ENCODE measurements at places on chromosomes 5 and 9.

DNA sequence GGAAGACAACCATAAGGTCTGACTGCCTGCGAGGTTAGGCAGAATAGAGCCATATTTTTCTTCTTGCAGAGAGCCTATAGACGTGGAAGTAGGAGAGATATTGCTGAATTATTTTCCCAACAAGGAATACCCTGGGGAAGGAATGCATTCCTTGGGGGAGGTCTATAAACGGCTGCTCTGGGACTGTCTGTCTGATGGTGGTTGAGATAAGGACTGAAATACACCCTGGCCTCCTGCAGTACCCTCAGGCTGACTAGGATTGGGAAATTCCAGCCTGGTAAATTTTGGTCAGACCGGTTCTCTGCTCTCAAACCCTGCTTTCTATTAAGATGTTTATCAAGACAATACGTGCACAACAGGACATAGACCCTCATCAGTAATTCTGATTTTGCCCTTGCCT lies 617.5 kb upstream of the GRIN3A start:
- no peak for DNase-seq

DNA sequence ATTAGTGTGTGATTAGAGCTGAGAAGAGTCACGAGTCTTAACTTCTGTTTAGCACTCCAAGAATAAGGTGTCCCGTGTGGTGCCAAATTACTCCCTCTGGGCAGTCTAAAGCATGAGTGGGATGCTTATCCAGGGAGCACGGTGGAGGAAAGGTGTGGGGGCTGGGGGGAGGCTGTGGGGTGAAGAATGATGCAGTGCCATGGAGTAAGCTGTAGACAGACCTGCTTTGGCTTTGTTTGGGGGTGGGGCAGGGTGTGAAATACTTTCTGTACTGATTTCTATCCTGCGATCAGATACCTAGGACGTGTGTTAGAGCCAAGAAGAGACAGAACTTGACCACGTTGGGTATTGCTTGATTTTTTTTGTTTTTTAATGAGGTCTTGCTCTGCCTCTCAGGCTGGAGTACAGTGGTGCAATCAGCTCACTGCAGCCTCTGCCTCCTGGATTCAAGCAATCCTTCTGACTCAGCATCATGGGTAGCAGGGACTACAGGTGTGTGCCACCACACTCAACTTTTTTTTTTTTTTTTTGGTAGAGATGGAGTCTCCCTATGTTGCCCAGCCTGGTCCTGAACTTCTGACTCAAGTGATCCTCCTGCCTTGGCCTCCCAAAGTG lies 232.8 kb downstream of the MAN2A1 start:
- no peak for DNase-seq

DNA sequence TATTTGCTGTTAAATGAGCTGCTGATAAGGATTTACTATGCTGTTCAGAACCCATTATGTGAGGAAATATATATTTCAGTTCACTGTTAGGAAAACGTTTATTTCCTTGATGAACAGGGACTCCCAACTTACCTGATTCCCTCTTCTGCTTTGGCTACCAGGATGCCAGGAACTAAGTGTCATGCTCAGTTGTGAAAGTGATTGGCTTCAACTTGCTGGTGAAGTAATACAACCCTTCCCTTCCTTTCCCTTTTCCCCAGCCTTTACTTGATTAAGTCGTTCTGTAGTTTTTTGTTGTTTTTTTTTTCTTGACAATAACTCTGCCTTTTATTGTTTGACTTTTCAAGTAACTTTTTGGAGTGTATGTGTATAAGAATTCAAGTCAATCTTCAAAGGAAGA lies 309.3 kb downstream of the DOCK8 start:
- no peak for DNase-seq

- DNase-seq, result no peak
Observed at GRCh38 chr5:62585751-62586150, 7.1 kb downstream of the LRRC70 start.

DNA sequence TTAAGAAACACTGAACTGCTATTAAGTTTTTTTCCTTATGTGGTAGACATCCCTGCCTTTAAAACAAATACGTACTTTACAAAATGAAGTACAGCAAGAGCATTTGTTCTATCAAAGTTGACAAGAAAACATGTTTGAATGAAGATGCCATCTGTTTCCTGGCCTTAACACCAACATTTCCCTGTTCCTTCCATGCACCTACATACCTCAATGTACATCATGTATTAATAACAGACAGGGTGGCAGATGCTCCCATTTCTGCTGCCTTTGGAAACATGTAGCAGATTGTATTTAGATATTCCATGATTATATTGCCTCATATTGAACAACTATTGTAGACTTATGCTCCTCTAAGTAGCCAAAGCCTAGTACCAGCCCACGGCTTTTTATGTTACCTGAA lies 104.4 kb downstream of the PJA2 start:
- DNase-seq, result no peak

DNA sequence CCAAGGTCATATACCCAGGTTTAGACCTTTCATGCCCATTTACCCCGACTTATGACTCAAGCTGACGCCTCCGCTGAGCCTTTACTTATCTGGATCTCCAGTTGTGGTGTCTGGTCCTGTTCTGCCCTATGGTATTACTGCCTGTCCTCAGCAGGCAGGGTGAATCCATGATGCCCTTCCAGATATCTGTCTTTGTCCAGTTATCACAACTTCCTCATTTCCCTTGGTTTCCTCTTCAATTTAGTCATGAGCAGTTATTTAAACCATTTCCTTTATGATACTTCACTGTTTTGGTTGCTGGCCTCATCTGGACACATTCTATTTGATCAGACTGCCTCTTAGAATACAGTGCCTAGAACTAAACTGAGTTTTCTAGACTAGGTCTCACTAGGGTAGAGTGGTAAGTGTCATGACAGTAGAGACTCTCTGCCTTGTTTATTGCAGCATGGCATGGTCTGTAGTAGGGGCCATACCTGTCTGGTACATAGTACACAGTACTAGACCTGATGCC lies 93.3 kb downstream of the MELK start:
- no peak for DNase-seq

DNA sequence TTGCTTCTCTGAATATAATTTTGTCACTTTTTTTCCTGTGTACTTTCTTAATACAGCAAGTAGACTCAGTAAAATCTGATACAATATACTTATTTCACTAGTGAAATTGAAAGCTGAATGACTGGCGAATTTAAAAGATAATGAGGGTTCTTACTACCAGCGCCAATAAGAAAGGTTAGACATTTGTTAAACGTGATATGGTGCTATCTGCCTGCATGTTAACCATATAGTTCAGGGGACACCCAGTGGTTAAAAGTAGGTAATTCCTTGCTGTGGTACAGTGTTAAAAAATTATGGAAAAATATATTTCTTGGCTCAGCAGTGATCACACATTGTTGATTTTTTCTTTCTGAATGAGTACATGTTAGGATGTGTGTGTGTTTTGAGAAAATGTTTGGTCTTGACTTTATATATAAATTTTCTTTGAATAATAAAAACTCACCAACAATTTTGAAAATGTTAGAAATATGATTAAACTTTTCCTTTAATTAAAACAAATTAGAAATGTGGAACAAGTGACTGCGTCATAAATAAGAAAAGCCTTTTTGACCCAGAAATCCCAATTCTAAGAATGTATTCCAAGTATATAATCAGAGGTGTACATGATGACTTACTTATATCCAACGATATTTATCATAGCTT lies 25.8 kb downstream of the CAST start:
- DNase-seq, result no peak

- no peak for DNase-seq
Observed at GRCh38 chr5:142754031-142754430, 16.1 kb upstream of the ARHGAP26 start.

DNA sequence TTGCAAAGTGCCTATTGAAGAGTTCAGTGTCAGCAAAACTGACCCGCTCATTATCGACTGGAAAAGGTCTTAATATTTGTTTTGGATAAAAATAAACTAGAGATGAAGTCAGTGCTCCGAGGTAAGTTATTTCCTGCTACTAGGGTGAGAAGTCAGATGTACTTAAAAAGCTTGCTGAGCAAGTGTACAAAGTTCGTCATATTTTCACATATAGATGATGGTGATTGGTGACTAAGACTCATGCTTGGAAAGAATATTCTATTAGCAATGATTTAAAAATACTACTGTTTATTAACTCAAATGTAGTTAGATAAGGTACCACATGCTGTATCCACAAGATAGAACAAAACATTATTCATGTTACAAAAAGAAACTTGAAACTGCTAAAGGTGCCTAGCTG lies 643.7 kb downstream of the GABRG2 start:
- DNase-seq, result no peak

DNA sequence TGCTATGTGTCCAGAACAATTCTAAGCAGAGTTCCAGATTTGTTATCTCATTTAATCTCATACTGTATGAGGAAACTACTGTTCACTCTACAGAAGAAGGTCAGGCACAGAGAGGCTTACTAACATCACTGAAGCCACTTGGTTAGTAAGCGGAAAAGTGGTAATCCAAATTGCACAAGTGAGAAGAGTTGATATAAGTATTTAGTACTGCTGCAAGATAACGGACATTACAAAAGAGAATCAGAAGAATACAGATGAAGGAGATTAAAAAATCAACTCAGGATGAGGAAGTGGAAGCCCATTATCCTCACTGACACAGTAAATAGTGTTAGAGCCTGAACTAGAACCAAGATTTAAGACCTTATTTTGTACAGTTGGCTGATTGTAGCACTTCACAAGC lies 22.3 kb upstream of the TLR4 start:
- DNase-seq, result no peak

GRCh38 chr9:16521868-16522411 lies 348.5 kb downstream of the BNC2 start:
- no peak for DNase-seq

DNA sequence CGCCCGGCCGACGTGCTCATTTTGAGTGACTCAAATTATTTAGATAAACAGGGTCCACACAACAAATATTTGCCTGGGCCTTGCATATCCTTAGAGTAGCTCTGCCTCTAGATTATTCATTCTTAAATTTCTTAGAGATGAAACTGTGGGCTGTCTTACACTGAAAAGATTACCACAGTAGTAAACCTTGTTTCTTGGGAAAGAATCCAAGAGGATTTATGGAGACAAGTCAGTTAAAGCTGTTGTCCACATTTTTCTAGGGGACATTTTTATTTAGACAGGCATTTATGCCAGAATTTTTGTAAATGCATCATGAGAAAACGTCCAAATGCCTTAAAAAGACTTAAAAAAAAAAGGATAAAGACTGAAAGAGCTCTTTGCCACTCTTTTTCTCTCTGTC lies 32.6 kb upstream of the RANBP3L start:
- no peak for DNase-seq

GRCh38 chr9:89916001-89916597 lies 311.3 kb downstream of the GADD45G start:
- no peak for DNase-seq

DNA sequence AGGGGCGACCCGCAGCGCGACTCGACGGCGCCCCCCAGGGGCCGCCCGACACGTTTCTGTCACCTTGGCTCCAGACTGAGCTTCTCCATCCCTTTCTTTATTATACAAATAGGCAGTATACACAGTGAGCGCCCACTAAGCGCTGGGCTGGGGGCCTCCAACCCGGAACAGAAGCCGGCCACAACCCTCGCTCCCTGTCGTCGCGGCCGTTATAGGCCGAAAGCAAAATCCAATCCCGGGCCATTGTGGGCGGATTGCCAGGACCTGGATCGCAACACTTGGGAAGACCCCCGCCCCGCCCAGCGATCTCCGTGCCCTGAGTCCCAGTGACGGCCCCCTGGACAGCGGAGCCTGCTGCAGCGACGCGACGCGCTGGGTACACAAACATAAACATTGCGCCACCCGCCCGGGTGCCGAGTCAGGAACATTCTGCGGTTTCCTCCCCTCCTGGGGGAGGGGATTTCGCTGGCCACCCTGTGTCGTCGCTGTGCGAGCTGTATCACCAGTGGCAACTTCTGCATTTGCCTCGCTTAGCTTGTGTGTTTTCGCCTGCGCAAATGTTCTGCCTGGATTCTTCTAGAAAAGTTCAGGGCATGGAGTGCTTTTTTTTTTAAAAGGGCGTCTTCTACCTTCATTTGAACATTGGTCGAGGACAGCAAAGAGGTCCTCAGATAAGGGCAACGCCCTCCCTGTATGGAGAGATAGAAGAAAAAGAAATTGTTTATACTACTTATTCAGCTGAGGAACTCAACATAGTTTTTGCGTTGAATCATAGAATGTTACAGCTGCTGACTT lies 1.3 kb upstream of the DUSP1 start:
- DNase-seq, result peak; percentile 72

GRCh38 chr9:14692470-14693250 lies 572 bp downstream of the ZDHHC21 start:
- no peak for DNase-seq

DNA sequence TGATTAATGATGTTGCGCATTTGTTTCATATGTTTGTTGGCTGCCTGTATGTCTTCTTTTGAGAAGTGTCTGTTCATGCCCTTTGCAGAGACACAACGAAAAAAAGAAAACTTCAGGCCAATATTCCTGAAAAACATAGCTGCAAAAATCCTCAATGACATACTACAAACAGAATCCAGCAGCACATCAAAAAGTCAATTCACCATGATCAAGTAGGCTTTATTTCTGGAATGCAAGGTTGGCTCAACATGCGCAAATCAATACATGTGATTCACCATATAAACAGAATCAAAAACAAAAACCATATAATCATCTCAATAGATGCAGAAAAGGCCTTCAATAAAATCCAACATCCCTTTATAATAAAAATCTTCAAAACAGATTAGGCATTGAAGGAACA lies 1.9 kb upstream of the ANKS6 start:
- no peak for DNase-seq

DNA sequence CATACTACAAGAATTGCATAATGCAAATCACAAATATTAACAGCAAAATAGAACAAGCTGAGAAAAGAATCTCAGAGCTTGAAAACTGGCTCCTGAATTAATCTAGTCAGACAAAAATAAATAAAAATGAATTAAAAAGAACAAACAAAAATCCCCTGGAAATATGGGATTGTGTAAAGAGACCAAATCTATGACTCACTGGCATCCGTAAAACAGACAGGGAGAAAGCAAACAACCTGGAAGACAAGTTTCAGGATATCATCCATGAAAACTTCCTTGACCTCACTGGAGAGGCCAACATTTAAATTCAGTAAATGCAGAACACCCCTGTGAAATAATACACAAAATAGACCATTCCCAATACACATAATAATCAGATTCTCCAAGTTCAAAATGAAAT lies 229.3 kb upstream of the CTNND2 start:
- no peak for DNase-seq

All from C1 segment of cervical spinal cord (tissue), 14 donors.